ENCODE measurements at places on chromosomes 3 and 15. TPM values are rescaled to one million over a fixed set of nuclear protein-coding genes. Genes with fewer than 3 reads are reported as not detected.

DNA sequence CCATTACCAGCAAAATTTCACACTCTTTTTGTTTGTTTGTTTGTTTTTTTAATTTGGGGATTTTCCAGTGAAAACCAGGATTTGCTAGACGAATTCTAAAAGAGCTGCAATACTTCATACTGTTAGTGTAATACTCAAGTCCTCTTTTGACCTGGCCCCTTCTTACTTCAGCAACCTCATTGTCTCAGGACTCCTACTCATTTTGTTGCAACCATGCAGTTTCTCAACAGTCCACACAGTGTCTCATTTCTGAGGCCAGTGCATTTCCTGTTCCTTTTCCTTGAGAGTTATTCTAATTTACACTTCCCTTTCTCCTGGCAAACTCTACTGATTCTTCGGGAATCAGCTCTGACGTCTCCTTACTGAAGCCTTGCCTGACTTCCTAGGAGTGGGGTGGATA lies 35.6 kb downstream of the NSUN3 start:
- no peak for DNase-seq

Gene TJP1
- 161 TPM for polyA plus RNA-seq

DNA sequence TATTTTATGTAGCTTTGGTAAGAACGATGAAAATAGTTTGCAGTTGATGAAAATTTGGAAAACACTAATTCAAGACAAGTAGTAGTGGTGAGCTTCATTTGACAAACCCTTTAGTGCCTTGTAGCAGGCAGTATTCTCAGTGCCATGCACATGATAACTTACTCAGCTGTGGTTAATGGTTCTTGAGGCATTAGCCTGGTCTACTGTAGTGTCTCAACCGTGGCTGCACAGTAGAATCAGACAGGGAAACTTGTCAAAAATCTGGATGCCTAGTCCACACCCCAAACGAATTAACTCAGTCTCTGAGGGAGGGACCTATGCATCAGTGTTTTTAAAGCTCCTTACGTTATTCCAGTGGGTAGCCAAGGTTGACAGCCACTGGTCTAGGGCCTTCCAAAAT lies 45.4 kb downstream of the PSMD6 start:
- no peak for DNase-seq

DNA sequence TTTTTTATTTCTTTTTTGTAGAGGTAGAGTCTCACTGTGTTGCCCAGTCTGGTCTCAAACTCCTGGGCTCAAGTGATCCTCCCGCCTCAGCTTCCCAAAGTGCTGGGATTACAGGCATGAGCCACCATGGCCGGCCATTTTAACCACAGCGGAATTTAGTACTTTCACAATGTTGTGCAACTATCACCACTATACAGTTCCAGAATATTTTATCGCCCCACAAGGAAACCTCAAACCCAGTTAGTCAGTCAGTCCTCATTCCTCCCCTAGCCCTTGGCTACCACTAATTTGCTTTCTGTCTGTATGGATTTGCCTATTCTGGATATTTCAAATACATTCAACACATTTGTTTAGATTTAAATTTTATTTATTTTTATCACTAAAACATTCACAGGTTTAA lies 15.5 kb upstream of the HOMER2 start:
- no peak for DNase-seq

DNA sequence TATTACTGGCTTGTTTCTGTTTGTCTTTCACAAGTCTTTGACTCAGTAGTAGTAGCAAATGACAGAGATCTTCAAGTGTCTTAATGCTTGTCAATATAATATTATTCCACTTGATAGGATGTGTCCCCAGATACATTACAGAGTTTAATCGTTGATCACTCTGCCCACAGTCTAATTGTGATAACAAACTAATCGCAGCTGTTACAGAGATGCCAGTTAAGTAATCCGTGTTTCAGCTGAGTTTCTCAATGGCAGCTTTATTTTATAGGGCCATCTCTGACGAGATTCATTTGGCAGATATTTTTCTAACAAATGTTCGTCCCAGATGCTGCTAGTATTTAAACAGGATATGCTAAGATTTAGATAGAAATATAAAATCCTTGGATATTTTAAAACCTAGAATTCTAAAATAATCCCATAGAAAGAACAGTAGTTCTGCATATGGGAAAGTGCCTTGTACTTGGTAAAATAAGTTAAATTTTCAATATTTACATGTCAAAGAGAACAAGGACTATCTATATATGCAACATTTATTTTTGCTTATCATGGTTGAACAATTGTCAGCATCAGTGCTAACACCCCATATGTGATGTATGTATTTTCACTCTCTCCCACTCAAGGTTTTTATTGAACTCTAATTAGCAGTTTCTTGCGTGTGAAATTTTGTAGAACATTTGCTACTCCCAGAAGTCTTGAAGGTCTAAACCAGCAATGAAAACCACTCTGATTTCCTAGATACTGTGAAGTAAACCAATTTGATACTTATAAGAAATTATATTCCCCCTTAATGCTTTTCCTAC lies 185.5 kb downstream of the MBNL1 start:
- no peak for DNase-seq

GRCh38 chr15:73530649-73531048 lies 87.7 kb downstream of the REC114 start:
- no peak for DNase-seq

DNA sequence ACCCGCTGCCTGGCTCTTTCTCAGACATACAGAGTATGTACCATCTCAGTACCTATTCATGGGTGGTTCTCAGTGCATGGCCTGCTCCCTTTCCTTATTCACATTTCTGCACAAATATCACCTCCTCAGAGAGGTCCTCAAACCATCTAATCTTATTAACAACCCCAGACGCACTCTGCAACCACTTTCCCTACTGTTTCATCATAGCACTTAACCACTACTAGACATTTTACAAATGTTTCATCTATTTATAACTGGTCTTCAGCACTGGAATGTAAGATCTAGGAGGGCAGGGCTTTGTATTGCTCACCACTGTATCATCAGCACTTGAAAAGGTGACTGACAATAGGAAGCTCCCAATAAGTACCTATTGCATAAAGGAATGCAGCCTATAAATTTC lies 45.1 kb downstream of the TNIK start:
- DNase-seq, result no peak

DNA sequence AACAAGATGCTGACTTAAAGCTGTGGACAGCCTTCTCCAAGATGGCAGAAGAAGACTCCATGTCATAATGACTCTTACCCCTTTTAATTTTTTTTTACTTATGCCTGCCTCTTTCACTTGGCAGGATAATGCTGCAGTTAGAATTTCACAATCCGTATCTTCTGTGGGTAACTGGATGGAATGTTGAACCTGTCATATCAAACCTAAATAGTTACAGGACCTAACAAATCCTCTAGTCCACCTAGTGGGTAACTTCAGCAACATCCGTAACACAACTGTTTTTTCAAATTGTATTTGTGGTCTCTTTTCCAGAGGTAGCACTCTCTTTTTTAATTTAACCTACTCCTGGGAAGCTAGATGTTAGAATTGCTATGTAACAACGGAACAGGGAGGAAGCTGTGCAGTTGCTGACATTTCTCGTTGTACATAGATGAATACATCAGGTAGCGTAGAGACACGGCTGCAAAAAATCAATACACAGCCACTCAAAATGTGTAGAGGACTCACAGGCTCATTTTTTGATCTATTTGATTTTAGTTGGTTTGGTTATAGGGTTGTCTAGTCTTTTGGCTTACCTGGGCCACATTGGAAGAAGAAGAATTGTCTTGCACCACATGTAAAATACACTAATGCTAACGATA lies 43.9 kb upstream of the TRPM1 start:
- DNase-seq, result no peak

Gene PLA2G4D
- polyA plus RNA-seq, result not detected

Gene CNTN3
- 5.8 TPM for polyA plus RNA-seq

- DNase-seq, result no peak
These were observed 102.1 kb downstream of the DIPK2A start for GRCh38 chr3:144073698-144074097.

Gene MYZAP
- 7.2 TPM for polyA plus RNA-seq

DNA sequence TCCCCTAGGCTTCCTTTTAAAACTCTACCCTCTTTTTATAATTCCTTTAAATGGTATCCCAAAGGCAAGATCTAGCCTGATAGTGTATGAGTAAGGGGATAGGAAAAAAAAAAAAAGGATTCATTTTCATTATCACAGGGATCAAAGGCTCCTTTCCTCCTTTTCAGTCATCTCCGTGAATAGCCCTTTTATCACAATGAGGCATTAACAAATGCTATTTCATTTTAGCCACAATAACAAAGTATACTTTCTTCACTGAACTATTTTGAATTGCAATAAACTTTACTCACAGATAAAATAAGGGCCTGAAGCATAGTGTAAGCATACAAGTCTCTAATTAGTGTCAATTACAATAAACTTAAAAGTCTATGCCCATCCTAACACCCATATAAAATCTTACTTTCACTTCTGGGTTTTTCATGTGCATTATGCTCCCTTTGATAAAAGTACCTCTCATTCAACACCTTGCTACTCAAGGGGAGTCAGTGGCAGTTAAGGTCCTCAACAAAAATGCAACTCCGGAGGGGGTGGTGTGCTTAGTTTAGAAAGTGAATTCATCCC lies 8.6 kb downstream of the HIGD1A start:
- no peak for DNase-seq

Gene SLC28A1
- polyA plus RNA-seq, result 4.3 TPM

- DNase-seq, result no peak
These were observed 431.4 kb downstream of the PDCD6IP start for GRCh38 chr3:34229876-34230275.

DNA sequence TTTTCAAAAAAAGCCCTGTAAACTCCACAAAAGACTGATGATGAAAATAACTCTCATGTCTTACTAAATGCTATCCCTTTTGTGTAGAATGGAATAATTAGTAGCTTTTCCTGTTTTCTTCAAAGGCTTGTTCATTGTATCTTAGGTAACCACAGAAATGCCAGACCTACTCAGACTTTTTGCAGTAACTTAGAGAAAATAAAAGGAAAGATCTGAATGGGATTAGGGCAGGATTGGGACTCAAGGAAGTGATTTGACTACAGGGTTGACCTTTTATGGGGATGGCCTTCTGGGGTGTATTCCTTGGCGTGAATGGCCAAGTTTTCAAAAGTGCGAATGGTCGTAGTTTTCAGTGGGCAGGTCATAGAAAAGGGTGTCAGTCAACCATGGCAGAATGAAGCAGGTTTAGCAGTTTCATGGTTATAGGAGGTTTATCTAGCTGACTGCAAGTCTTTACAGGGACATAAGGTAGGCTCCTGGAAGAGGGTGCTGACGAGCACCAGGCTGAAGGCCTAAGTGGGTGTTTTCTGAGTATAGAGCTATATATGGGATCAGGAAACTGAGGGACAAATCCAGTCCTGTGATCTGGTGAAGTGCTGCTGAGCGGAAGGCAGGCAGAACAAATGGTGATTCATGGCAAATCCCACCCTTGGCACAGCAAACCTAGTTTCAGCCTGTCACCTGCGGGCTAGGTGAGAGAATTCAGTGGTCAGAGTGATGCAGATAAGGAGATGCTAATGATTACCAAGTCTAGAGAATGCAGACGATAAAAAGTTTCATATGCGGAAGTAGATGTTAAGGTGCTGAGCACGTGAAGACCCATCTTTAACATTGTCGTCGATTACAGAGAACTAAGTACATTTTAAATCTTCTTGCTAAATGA lies 46.4 kb downstream of the IL1RAP start:
- DNase-seq, result no peak

GRCh38 chr3:2579206-2579605 lies 480.5 kb downstream of the CNTN4 start:
- DNase-seq, result no peak

GRCh38 chr15:80970018-80970657 lies 19.5 kb downstream of the MESD start:
- no peak for DNase-seq

GRCh38 chr3:123013876-123014275 lies 13.7 kb downstream of the SEMA5B start:
- no peak for DNase-seq

- DNase-seq, result no peak
These were observed 244.4 kb downstream of the ZBTB20 start for GRCh38 chr3:114902691-114903101.

Gene LCTL
- polyA plus RNA-seq, result 0.10 TPM

DNA sequence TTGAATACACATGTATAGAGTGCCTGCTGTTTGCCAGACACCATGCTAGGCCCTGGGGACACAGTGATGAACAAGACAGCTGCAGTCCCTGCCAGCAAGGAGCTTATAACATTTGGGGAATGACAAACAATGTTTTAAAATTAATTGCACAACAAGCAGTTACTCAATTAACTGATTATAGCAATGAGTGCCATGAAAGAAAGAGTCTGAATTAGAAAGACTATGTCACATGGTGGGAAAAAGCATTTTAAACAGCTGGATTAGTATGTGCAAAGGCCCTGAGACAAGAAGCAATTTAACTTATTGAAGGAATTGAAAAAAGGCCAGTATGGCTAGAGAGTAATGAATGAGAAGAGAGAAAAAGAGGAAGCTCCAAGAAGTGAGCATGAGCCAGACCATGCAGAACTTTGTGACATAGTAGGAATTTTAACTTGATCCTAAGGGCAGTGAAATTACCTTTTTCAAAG lies 64.5 kb upstream of the PLXNA1 start:
- DNase-seq, result no peak
